NCI-H1417 treated with DMSO at 0.1 percent for 48 hours (cell line): ENCODE measurements at places on chromosomes 16 and 17.

GRCh38 chr16:19384656-19385055, 33.0 kb upstream of the TMC5 start:
- no peak for DNase-seq

DNA sequence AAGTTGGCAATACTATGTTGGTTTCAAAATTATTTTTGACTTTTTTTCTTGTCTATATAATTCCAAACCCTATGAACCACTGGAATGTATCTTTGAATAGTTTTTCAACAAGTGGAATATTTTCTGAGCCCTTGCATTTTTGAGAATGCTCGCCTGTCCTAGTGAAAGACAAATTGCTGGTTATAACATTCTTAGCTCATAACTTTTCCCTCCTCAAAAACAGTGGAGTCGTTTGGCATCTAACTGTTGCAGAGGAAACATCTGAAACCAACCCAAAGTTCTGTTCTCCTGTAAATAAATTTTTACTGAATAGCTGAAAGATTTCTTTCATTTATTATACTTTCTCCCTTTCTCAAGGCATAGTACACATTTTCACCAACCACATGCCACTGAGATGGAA, 11.3 kb upstream of the COX10 start:
- DNase-seq, result no peak

GRCh38 chr16:1911467-1912214, 6.6 kb downstream of the HS3ST6 start:
- DNase-seq, result no peak

DNA sequence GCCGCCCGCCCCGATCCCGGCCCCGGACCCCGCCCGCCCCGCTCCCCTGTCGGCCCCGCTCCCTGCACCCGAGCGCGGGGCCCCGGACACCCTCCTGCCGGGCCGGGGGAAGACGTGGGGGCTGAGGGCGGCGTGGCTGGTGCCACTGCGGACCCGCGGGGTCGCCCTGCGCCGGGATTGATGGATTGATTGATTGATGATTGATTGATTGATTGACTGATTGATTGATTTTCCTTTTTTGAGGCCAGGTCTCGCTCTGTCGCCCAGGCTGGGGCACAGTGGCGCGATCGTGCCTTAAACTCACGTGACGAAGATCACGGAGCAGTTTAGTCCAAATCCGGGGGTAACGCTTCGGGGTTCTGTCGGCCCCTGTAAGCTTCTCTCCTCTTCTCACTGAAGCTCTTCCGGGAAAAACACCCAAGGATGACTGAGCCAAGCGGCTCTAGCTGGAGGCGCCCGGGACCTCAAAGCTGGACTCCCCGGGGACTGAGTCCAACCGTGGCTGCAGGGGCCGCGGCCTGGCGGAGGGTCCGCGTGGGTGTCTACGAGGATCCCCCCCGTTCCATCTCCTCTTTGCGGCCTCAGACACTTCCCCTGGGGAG, 40.2 kb upstream of the BHLHA9 start:
- no peak for DNase-seq

DNA sequence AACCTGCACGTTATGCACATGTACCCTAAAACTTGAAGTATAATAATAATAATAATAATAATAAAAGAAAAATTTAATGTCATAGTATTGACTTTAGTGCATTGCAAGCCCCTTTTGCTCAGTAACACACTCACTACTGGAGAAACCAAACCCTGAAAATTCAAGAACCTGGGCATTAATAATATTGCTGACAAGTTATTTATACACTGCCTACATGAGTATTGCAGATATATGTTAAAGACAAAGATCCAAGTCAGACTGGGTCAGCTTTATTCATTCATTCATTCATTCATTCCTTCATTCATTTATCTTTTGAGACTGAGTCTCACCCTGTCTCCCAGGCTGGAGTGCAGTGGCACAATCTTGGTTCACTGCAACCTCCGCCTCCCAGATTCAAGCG, 1711.2 kb downstream of the TP53TG3F start:
- no peak for DNase-seq

GRCh38 chr17:5126719-5127488, 11.1 kb downstream of the USP6 start:
- DNase-seq, result no peak

GRCh38 chr16:842711-843560, 42.4 kb upstream of the GNG13 start:
- DNase-seq, result no peak

DNA sequence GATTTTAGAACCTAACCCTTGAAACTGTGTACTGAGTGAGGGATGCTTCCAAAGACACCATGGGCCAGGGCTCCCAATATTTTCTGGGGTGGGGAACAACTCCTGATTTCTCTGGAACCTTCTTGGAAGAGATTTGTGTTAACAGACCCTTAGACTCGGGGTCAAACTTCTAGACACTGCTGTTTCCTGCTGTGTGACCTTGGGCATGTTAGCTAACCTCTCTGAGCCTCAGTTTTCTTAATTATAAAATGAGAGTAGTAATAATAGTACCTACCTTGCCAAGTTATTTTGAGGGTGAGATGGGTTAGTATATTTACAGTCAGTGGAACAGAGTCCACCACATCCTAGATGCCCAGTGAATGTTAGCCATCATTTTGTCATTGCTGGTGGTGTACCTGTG, 18.8 kb downstream of the POLR3E start:
- DNase-seq, result no peak

- DNase-seq, result no peak
These were observed 46.6 kb downstream of the PLD6 start for GRCh38 chr17:17159571-17159970.

GRCh38 chr16:74216319-74216718, 80.3 kb upstream of the PSMD7 start:
- no peak for DNase-seq

DNA sequence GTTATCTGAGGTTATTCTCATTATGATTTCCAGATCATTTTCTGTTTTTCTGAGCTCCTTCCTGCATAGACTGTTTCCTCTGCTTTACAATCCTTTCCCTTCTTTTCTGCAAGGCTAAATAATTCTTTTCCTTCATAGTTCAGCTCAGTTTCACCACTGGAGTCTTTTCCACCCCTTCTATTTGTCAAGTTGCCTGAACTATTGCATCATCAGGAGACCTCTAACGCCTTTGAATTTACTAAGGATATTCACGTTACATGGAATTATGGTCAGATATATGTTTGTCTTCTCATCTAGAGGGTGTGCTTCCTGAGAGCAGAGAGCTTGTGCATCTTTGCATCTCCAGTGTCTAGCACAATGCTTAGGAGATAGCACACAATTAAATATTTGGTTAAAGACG, 140.4 kb upstream of the CA10 start:
- DNase-seq, result no peak

GRCh38 chr16:85667261-85667660, 21.5 kb downstream of the GINS2 start:
- DNase-seq, result no peak

DNA sequence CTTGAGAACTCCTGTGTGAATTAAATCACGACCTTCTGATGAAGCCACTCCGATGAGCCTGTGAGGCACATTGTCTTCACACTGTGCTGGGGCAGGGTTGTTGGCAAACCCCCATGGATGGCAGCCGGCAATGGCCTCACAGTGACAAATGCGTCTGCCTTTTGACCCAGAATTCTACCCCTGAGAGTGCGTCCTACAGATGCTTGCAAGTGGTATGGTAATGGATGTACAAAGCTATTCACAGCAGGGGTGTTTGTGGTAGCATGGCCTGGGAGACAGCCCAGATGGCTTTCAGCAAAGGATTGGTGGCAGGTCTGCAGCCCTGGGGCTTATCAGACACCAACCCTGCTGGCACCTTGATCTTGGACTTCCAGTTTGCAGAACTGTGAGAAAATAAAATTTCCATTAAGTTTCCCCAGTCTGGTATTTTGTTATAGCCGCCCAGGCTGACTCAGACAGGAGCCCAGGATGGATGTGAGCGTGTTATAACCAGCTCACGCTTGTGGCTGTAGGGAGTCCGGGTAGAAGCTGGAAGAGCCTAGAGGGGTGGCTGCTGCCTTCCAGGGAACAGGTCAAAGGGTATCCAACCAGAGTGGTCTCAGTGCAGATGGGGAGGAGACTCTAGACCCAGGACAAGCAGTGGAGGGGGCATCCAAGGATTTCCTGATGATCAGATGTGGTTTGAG, 10.1 kb downstream of the AFMID start:
- no peak for DNase-seq
